ENCODE measurements at places on chromosomes 1 and 21. TPM values are rescaled to one million over a fixed set of nuclear protein-coding genes. Genes with fewer than 3 reads are reported as not detected.

- H3K27me3 ChIP-seq, result peaks cover 12% of the 10 kb centered on the region
- no peak overlapping the region for H3K27ac ChIP-seq
- peak overlapping the region; percentile 75 for H3K4me3 ChIP-seq
- peak; percentile 31 for DNase-seq
Measured at GRCh38 chr21:46098303-46099141, 610 bp downstream of the COL6A2 start.

GRCh38 chr1:196088541-196088940 is 519.7 kb downstream of the KCNT2 start:
- H3K4me3 ChIP-seq, result no peak overlapping the region
- no peak for DNase-seq
- no peaks in the 10 kb centered on the region for H3K36me3 ChIP-seq
- H3K4me1 ChIP-seq, result no peaks in the 10 kb centered on the region
- no peak overlapping the region for H3K27ac ChIP-seq

DNA sequence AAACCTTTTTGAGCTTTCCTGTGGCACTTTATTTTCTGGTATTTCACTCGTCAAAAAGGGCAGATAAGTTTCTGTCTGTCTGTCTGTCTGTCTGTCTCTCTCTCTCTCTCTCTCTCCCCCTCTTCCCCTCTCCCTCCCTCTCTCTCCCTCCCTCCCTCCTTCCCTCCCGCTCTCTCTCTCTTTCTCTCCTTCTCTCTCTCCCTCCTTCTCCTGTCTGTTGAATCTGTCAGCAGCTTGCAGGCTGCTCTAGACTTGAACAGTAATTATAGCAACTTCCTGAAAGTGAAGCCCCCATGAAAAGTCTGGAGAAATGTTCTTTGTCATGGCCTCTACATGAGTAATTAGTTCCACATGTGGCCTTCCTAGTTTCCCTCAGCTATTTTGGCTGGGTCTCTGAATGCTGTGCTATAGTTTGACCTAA is 275.2 kb upstream of the C1orf105 start:
- no peaks in the 10 kb centered on the region for H3K36me3 ChIP-seq
- DNase-seq, result no peak
- peak overlapping the region; percentile 81 for H3K27ac ChIP-seq
- H3K4me3 ChIP-seq, result peak overlapping the region; percentile 22
- H3K27me3 ChIP-seq, result no peaks in the 10 kb centered on the region
- H3K4me1 ChIP-seq, result peaks cover 18% of the 10 kb centered on the region

- no peaks in the 10 kb centered on the region for H3K4me1 ChIP-seq
- no peaks in the 10 kb centered on the region for H3K36me3 ChIP-seq
- no peak for DNase-seq
- H3K27me3 ChIP-seq, result no peaks in the 10 kb centered on the region
Measured at GRCh38 chr21:43585924-43586413, 73.3 kb downstream of the HSF2BP start.

DNA sequence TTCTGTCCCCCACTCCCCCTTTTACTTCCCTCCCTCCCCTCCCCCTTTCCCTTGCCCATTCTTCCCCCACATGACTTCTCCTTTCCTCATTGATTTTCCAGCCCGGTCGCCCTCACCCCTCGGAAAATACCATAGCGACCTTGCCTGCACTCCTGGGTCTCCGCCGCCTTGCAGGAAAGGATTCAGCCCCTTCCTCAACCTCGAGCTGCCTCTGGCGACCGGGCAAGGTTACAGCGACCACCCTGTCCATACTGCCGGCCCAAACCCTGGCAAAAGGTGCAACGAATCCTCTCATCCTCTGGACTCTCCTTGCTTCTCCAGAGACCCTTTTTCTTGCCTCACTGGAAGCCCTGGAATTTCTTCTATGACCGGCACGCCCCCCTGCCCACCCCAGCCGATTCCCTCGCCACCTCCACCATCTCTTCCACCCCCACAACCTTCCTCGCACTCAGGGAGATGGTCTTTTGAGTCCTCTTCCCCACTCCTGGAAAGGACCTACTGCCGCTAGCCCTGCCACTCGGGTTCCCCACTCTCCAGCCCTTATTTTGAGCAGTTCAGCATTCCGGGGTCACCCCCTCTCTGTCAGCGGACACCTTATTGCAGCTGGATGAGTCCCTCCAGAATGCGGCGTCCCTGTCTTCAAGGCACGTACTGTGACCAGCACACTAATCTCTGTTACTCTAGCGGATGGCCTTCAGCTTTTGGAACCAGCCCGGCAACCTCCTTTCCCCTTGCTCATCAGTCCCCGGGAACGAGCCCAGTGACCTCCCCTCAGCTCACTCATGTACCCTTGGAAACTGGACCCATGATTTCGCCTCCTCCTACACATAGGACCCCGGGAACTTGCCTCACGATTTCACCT is 846 bp downstream of the NSUN4 start:
- peak overlapping the region; percentile 99 for H3K4me3 ChIP-seq
- H3K27me3 ChIP-seq, result no peaks in the 10 kb centered on the region
- DNase-seq, result no peak
- H3K27ac ChIP-seq, result peak overlapping the region; percentile 99
- H3K36me3 ChIP-seq, result peaks cover 23% of the 10 kb centered on the region

GRCh38 chr21:46093668-46094400 is 4.1 kb upstream of the COL6A2 start:
- H3K27ac ChIP-seq, result no peak overlapping the region
- H3K4me3 ChIP-seq, result no peak overlapping the region
- no peak for DNase-seq
- H3K36me3 ChIP-seq, result peaks cover 2% of the 10 kb centered on the region
- H3K27me3 ChIP-seq, result no peaks in the 10 kb centered on the region
- no peaks in the 10 kb centered on the region for H3K4me1 ChIP-seq

DNA sequence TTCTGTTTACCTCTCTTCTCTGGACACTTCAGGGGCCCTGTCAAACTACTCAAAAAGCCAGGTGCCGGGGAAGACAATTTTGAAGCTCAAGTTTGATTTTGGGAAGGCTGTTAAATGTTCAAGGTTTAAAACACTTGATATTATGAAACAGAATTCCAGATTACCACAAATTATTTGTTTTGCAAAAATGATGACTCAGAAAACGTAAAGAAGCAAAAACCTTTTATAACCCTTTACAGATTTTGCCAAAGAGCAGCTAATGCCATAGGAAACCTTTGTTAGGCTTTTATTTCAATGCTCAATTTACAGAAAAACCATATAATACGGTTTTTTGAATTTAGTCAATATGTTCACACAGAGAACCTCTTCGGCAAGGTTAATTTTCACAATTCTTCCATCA is 593.4 kb upstream of the ZP4 start:
- DNase-seq, result no peak
- H3K36me3 ChIP-seq, result no peaks in the 10 kb centered on the region
- H3K4me1 ChIP-seq, result no peaks in the 10 kb centered on the region
- no peak overlapping the region for H3K27ac ChIP-seq
- no peak overlapping the region for H3K4me3 ChIP-seq

GRCh38 chr1:36342426-36343185 is 19.2 kb upstream of the EVA1B start:
- no peak overlapping the region for H3K4me3 ChIP-seq
- DNase-seq, result peak; percentile 55
- H3K27ac ChIP-seq, result no peak overlapping the region
- no peaks in the 10 kb centered on the region for H3K27me3 ChIP-seq

- H3K4me1 ChIP-seq, result no peaks in the 10 kb centered on the region
- no peaks in the 10 kb centered on the region for H3K27me3 ChIP-seq
- H3K36me3 ChIP-seq, result no peaks in the 10 kb centered on the region
- DNase-seq, result no peak
- H3K27ac ChIP-seq, result no peak overlapping the region
- H3K4me3 ChIP-seq, result no peak overlapping the region
Measured at GRCh38 chr1:239169276-239169675, 217.1 kb upstream of the CHRM3 start.

- no peak for DNase-seq
- no peak overlapping the region for H3K27ac ChIP-seq
- H3K27me3 ChIP-seq, result peaks cover 32% of the 10 kb centered on the region
- H3K4me3 ChIP-seq, result no peak overlapping the region
- peaks cover 1% of the 10 kb centered on the region for H3K4me1 ChIP-seq
Measured at GRCh38 chr1:7888248-7889081, 35.6 kb upstream of the UTS2 start.

DNA sequence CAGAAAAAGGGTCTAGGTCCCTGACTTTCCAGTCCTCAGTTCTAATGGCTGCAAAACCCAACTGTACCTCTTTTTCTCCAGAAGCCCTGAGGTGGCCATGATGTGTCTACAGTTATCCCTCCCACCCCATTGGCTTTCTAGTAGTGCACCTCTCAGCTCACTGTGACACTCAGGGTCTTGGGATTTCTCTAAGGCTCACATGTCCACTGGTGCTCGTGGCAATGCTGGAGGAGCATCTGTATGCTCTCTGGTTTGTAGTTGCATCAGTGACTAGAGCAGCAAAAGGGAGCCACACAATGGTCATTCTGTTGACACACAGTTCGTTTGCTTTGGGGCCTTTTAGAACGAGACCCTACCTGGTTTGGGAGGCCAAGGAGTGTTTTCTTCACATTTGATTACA is 81.6 kb upstream of the SYT6 start:
- H3K27me3 ChIP-seq, result no peaks in the 10 kb centered on the region
- no peaks in the 10 kb centered on the region for H3K36me3 ChIP-seq
- H3K27ac ChIP-seq, result no peak overlapping the region
- DNase-seq, result no peak
- H3K4me1 ChIP-seq, result peaks cover 9% of the 10 kb centered on the region

DNA sequence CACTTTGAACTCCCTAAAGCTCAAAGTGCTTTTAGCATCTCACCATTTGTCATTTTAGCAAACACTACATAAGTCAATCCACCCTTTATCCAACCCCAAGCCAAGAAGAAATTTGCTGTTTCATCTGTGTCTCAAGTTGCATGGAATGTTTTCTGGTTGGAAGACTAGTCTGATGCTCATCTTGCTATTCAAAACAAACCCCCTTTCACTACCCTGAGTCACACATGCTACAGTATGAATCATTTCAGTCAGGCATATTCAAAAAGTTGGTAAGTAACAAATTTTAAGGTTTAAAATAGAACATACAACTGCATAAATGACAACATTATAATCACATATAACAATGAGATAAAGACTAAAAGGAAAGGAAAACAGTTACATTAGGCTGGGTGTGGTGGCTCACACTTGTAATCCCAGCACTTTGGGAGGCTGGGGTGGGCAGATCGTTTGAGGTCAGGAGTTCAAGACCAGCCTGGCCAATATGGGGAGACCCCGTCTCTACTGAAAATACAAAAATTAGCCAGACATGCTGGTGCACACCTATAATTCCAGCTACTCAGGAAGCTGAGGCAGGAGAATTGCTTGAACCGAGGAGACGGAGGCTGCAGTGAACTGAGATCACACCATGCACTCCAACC is 38.7 kb downstream of the DSTYK start:
- H3K27me3 ChIP-seq, result no peaks in the 10 kb centered on the region
- no peak for DNase-seq
- peak overlapping the region; percentile 18 for H3K27ac ChIP-seq
- H3K4me3 ChIP-seq, result no peak overlapping the region

- no peak for DNase-seq
- no peak overlapping the region for H3K4me3 ChIP-seq
- H3K27me3 ChIP-seq, result peaks cover 12% of the 10 kb centered on the region
- H3K4me1 ChIP-seq, result no peaks in the 10 kb centered on the region
Measured at GRCh38 chr1:111924786-111925185, 64.7 kb downstream of the KCND3 start.

- peaks cover 6% of the 10 kb centered on the region for H3K36me3 ChIP-seq
- H3K27ac ChIP-seq, result no peak overlapping the region
- DNase-seq, result no peak
- peaks cover 2% of the 10 kb centered on the region for H3K4me1 ChIP-seq
- no peaks in the 10 kb centered on the region for H3K27me3 ChIP-seq
Measured at GRCh38 chr21:41858466-41859296, 20.5 kb downstream of the PRDM15 start.

The AXDND1 gene
- 0.64 TPM for total RNA-seq

The CLCA2 gene
- total RNA-seq, result not detected
